ENCODE measurements at places on chromosomes 12 and 14.

DNA sequence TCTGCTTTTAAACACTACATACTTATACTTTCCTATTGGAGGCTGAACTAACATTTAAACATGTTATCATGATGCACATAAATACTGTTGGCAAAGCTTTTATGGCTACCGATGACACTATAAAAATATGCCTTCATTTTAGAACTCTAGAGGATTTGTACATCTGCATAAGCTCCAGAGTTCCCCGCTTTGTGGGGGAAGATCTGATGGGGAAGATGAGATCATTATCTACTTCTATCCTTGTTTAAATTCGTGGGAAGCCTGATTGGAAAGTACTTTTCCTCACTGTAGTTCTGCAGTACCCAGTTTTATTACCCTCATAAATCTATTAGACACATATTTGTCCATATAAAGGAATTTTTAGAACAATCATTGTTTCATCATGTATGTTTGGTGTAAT is 299.6 kb upstream of the ATP2B1 start:
- no peak for DNase-seq
- no peaks in the 10 kb centered on the region for H3K4me1 ChIP-seq
- no peak overlapping the region for H3K27ac ChIP-seq
- no peaks in the 10 kb centered on the region for H3K36me3 ChIP-seq
- no peak overlapping the region for H3K4me3 ChIP-seq

- no peak overlapping the region for H3K4me3 ChIP-seq
- H3K27ac ChIP-seq: no peak overlapping the region
- no peaks in the 10 kb centered on the region for H3K4me1 ChIP-seq
- H3K27me3 ChIP-seq: no peaks in the 10 kb centered on the region
- no peaks in the 10 kb centered on the region for H3K36me3 ChIP-seq
- DNase-seq: no peak
Measured at GRCh38 chr12:115423546-115423987, 739.6 kb upstream of the TBX3 start.

DNA sequence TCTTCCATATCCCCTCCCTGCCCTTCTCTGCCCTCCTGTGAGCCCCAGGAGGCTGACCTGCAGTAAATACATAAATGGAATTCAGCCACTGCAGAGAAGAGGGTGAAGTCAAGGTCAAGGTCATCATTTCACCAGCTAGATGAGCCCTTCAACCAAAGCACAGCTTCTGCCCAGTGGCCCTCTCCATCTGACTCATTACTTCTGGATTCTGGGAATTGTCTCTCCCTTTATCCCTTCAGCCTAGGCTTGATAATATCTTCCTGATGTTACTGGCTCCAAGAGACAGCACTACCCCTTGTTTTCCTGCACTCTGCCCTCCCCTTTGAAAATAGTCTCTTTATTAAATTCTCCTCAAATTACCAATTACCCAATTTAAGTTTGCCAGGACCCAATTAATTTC is 64.5 kb downstream of the TTC9 start:
- H3K36me3 ChIP-seq: no peaks in the 10 kb centered on the region
- H3K27me3 ChIP-seq: peaks cover 7% of the 10 kb centered on the region
- DNase-seq: no peak
- H3K4me1 ChIP-seq: no peaks in the 10 kb centered on the region

- no peak overlapping the region for H3K27ac ChIP-seq
- no peaks in the 10 kb centered on the region for H3K36me3 ChIP-seq
- no peak overlapping the region for H3K4me3 ChIP-seq
- H3K27me3 ChIP-seq: no peaks in the 10 kb centered on the region
Measured at GRCh38 chr12:17456486-17456885, 633.5 kb downstream of the RERGL start.

DNA sequence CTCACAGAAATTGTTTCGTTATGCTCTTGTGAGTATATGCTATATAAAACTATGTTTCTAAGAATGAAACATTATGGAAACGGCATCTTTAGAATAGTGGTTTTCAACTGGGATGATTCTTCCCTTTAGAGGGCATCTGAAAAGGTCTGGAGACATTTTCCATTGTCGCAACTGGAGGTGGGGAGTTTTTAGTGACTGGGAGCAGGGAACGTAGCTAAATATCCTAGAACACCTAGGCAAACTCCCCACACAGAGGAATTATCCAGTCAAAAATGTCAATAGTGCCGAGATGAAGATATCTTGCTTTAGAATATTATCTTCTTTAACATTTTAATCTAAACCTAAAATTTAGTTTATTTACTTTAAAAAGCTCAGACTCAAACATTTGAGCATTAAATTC is 486.1 kb upstream of the FOXG1 start:
- no peak for DNase-seq
- no peak overlapping the region for H3K4me3 ChIP-seq
- H3K27me3 ChIP-seq: no peaks in the 10 kb centered on the region
- no peak overlapping the region for H3K27ac ChIP-seq

DNA sequence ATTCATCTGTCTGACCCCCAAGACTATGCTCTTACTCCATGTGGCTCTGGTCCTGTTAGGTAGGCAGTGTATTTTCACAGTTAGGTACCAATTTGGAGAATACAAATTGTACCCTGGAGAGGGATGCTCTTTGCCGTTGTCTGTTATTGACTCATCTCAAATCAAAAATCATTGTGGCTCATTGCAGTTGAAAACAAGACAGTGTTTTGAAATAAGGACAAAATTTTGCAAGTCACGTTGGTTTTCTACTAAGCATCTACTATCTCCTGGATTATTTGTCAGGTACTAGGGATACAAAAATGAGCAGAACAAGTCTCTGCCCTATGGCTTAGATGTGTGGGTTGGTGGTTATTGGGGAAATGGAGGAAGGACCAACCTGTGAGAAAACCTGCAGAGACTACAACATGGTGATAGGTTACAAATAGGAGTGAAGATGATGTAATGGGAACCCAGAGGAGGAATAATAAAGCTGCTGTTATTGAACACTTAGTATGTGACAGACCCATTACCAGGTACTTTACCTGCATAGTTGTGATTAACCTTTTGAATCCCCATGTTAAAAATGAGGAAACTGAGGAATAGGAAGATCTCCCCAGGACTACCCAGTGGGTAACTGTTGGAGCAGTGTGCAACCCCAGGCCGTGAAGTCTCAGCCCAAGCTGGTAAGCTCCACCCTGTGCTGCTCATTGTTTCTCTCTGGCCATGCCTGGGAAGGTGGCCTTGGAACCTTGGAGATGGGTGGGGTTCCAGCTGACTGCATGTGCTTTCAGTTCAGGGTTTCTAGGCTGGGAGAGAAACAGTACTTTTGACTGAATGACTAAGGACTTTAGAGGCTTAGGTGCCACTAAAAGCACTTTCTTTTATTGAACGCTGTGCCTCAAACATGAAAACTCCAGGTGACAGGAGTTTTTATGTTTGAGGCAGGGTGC is 72.9 kb upstream of the SRSF5 start:
- H3K27ac ChIP-seq: peak overlapping the region; percentile 38
- peaks cover 93% of the 10 kb centered on the region for H3K4me1 ChIP-seq
- H3K4me3 ChIP-seq: peak overlapping the region; percentile 34
- peaks cover 3% of the 10 kb centered on the region for H3K27me3 ChIP-seq

- no peak for DNase-seq
- no peak overlapping the region for H3K4me3 ChIP-seq
- H3K4me1 ChIP-seq: peaks cover 19% of the 10 kb centered on the region
- H3K27me3 ChIP-seq: peaks cover 25% of the 10 kb centered on the region
Measured at GRCh38 chr12:116280595-116281290, 3.2 kb upstream of the MED13L start.

DNA sequence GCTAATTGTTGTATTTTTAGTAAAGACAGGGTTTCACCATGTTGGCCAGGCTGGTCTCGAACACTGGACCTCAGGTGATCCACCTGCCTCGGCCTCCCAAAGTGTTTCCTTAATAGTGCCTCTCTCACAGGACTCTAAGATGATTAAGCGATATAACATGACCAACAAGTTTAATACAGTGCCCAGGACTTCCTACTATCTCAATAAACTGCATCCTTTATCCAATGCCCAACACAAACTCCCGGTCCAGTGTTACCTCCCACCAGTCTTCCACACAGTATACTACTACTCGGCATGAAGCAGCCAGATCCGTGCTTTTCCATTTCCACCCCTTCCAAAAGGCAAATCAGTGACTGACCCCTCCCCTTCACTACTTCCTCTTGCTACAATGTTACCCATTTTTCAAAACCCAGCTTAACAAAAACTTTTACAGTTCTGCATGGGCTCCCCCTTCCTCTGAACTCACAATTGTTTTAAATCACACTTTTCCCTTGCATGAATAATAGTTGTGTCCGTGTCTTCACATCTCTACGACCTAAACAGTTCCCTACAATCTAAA is 900 bp downstream of the NOP2 start:
- H3K27me3 ChIP-seq: peaks cover 12% of the 10 kb centered on the region
- H3K36me3 ChIP-seq: peaks cover 21% of the 10 kb centered on the region
- H3K4me1 ChIP-seq: peaks cover 36% of the 10 kb centered on the region
- H3K4me3 ChIP-seq: peak overlapping the region; percentile 100
- peak overlapping the region; percentile 97 for H3K27ac ChIP-seq

DNA sequence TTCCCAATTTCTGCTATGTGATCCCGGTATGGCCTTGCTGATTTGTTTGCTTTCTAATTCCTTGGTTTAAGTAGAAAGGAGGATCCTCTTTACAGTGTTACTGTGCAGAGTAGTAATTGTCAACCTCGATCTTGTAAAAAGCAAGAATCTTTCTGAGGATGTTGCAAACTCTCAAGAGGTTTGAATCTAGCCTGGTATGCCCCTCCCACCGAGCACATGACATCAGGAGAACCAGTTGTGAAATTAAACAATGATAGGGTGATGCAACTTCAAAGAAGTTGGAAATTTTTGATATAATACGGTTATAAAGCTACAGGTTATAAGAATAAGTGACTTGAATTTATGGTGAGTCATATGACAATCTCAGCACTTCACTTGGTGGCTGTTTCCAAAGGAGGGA is 35.0 kb upstream of the FUT8 start:
- peaks cover 4% of the 10 kb centered on the region for H3K27me3 ChIP-seq
- no peak overlapping the region for H3K27ac ChIP-seq
- no peak overlapping the region for H3K4me3 ChIP-seq
- no peak for DNase-seq

DNA sequence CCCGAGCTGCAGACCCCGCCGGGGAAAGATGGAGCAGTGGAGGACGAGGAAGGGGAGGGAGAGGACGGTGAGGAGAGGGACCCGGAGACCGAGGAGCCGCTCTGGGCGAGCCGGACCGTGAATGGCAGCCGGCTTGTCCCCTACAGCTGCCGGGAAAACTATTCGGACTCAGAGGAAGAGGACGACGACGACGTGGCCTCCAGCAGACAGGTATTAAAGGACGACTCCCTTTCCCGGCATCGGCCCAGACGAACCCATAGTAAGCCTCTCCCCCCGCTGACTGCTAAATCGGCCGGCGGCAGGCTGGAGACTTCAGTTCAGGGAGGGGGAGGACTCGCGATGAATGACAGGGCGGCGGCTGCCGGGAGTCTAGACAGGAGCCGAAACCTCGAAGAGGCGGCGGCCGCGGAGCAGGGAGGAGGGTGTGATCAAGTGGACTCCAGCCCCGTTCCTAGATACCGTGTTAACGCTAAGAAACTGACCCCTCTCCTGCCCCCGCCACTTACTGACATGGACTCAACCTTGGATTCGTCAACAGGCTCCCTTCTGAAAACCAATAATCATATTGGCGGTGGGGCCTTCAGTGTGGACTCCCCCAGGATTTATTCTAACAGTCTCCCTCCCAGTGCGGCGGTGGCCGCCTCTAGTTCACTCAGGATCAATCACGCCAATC is 962 bp downstream of the LEMD3 start:
- peak; percentile 62 for DNase-seq
- H3K36me3 ChIP-seq: no peaks in the 10 kb centered on the region
- H3K27ac ChIP-seq: peak overlapping the region; percentile 91

GRCh38 chr12:131683266-131684014 is 27.4 kb upstream of the SFSWAP start:
- peaks cover 7% of the 10 kb centered on the region for H3K27me3 ChIP-seq
- peaks cover 15% of the 10 kb centered on the region for H3K4me1 ChIP-seq
- no peak for DNase-seq
- H3K4me3 ChIP-seq: no peak overlapping the region

DNA sequence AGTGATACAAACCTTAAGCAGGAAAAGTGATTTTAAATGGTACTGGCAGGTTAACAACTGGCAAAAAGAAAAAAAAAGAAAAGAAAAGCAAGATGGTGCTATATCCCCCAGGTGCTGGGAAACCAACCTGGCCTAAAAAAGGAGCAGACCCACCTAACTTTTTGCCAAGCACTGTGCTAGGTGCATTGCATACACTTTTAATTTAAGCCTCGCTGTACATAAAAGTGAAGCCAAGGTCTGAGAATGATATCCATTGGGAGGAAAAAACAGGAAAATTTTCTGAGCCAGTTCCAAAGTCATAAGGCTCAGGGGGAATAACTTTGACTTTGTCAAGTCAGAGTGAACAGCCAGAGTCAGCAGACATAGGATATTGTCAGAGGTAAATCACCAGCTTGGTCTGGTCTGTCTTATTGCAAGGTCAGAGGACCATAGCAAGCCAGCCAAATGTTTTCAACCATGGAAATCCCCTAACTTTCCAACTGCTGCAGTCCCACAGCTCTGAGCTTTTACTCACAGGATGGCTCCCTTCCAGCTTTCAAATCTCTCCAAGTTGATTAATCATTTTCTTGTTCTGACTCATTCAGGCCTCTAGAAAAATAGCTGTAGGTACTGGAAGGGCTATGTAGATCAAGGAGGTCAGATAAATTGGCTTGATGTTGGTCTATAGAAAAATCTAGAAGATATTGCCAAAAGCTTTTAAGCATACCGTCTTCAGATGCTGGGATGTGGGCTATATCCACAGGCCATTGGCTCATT is 412.9 kb downstream of the RAD51B start:
- no peak overlapping the region for H3K4me3 ChIP-seq
- no peak for DNase-seq
- H3K27ac ChIP-seq: no peak overlapping the region

DNA sequence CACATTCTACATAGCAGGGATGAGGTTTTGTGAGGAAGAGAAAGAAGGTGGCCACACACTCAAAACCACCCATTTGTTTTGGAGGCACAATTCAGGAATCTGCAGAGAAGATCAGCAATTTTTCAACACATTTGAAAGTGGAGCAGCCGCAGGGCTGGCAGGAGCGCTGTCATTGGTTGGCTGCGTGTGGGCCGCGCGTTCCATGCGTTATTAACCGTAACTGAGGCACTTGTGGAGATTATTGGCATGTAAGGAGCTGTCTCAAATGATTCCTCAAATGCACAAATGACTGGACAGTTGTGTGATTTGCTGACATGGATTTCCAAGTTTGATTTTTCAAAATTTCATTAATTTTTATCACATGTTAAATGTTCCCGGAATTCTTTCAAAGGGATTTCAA is 318.5 kb downstream of the TMEM132D start:
- no peaks in the 10 kb centered on the region for H3K27me3 ChIP-seq
- DNase-seq: no peak
- no peaks in the 10 kb centered on the region for H3K36me3 ChIP-seq
- no peaks in the 10 kb centered on the region for H3K4me1 ChIP-seq

GRCh38 chr12:104182621-104183378 is 32.8 kb upstream of the TXNRD1 start:
- no peaks in the 10 kb centered on the region for H3K36me3 ChIP-seq
- no peaks in the 10 kb centered on the region for H3K27me3 ChIP-seq
- H3K4me3 ChIP-seq: no peak overlapping the region
- no peaks in the 10 kb centered on the region for H3K4me1 ChIP-seq
